Endodermal cell (in vitro differentiated cells): ENCODE measurements at places on chromosomes 5 and 9.
A peak's percentile ranks its signal among the peaks of the same experiment; 100 is the strongest.

- no peak for DNase-seq
Observed at GRCh38 chr9:95822583-95823431, 52.7 kb upstream of the ERCC6L2 start.

DNA sequence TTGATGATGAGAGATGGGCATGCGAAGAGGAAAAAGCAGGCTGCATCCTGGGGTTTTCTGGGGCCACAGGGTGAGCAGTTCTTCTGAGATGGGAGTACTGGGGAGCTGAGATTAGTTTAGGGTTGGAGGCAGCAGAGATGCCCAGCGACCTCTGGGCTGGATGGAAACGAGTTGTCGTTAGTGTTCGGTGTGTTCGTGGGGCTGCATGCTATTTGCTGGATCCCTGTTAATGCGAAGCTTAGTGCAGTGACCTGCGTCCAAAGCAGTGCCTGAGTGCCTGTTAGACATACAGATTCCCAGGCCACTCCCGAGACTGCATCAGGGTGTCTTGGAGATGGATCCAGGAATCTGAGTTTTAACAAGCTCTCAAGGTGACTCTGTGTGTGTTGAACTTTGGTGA, 201.3 kb downstream of the CACNA1B start:
- DNase-seq = no peak

- DNase-seq = no peak
Observed at GRCh38 chr5:87300744-87301143, 33.1 kb downstream of the RASA1 start.

DNA sequence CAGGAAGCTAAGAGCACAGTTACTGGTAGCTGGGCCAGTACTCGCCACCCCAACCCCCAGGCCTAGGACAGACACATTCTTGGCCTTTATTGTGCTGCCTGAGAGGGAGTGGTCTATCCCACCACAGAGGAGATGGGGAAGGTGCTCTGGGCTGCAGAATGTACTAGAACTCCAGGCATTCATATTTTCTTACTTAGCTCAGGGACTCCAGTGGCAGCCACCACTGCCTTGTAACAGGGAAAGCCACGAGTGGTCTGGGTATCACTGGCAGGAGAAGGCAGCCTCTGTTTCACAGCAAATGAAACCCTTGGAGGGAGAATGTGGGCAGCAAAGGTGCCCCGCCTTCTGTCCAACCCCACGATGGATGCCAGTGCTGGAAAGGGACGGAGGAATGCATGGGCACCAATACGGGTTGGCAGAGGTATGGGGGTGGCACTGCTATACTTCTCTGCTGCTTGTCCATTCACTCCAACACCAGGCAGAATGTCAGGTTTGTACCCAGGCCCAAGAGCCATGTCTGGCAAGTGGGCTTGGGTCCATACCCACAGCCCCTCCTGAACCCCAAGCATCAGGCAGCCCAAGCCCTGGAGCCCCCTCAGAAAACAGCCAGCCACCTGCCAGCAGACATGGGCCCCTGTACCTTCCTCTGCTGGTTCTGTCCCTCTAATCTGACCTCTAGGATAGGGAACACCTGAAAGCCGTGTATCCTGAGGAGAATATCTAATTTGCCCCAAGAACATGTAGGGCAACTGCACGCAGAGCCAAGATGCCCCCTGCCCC, 4.6 kb downstream of the SEPTIN8 start:
- no peak for DNase-seq

GRCh38 chr5:147779694-147780093, 2.8 kb downstream of the JAKMIP2 start:
- no peak for DNase-seq

GRCh38 chr5:135272311-135272805, 126.7 kb downstream of the MACROH2A1 start:
- no peak for DNase-seq

- DNase-seq = no peak
Observed at GRCh38 chr5:62732677-62733121, 154.1 kb downstream of the LRRC70 start.

DNA sequence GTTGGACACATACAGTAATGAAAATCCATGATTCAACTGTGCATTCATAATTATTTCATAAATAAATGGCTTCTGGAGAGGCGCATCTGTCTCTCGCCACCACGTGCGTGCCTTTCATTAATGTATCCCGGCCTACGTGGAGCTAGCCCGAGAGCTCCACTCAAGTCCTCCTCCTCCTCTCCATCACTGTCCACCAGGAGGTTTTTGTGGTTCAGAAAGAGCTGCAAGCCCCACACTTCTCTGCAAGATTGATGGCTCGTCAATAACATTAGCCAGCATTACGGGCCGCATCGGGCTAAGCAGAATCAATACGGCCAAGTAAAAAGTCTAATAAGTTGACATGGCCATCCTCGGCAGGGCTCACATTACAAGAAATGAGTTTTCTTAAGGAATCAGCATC, 499.8 kb downstream of the BNC2 start:
- DNase-seq = no peak

DNA sequence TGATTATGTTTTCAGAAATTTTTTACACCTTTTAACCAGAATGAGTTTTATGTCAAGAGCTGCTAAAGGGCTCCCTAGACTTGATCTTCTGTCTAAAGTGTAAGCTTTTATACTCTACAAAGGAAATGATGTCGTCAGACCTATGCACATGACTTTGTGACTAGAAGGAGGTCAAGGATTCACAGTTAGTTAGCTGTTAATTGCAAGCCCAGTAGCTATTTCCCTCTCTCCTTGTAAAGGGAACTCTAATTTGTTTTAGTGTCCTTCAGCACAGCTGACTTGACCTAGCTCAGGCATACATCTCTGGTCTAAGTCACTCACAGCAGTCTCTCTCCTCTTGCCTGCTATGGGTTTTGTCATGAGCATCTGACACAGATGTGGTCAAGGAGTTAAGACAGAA, 173.5 kb upstream of the NREP start:
- DNase-seq = no peak

- no peak for DNase-seq
Observed at GRCh38 chr9:68708513-68708912, 3.5 kb downstream of the PIP5K1B start.

- no peak for DNase-seq
Observed at GRCh38 chr5:76524868-76525267, 98.3 kb downstream of the F2RL2 start.

GRCh38 chr9:137688725-137689124, 69.9 kb downstream of the EHMT1 start:
- DNase-seq = no peak

DNA sequence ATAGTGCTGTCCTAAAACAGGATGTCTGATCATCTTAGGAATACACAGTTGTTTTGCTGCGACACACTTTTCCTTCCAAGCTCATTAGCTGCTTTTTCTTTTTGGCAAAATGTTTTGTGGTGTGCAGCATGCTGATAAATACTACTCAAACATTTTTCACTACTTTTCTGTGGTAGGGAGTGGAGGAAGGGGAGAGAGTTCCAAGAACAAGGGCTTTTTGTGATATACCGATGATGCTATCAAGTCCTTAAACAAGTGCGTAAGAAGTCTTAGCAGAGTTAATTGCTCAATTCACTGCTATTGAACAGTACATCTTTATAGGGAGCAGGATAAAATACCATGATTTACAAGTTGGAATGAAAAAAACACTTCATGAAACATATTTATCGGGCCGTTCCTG, 23.6 kb upstream of the TEK start:
- DNase-seq = no peak

- DNase-seq = no peak
Observed at GRCh38 chr9:99457406-99457805, 235.3 kb downstream of the SEC61B start.

- no peak for DNase-seq
Observed at GRCh38 chr9:137977571-137978261, 100.1 kb downstream of the CACNA1B start.

GRCh38 chr9:18236336-18236735, 237.6 kb upstream of the ADAMTSL1 start:
- no peak for DNase-seq

- DNase-seq = no peak
Observed at GRCh38 chr5:106092455-106092854, 1578.3 kb downstream of the EFNA5 start.

DNA sequence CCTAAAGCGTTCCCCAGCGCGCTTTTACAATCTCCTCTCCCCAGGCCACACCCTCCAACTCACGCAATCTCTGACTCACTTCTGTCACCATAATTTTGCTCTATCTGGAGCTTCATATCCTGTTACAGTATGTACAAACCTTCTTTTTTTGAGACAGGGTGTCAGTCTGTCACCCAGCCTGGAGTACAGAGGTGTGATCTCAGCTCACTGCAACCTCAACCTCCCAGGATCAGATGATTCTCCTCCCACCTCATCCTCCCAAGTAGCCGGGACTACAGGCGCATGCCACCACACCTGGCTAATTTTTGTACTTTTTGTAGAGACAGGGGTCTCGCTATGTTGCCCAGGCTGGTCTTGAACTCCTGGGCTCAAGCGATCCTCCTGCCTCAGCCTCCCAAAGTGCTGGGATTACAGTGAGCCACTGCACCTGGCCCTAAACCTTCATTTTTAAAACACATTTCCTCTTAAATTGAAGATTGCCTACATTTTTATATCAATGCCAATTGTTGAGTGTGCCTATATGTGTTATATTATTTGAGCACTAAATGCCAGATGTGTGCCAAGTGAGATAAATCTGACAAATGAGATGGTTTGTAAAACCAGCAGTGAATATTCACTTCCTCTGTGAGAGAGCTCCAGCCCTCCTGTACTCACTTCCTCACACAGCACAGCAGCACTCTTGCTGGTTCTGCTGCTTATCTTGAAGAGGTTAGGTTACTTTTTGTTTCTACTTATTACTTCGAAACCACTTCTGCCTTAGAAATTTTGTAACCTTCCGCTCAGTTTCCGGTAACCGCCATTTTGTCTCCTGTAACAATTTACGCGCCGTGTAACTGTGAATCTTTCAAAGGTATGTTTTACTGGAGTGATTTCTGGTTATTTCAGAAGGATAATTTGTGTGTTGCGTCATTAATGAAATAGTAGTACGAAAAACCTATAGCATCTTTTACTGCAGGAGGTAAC, 57.9 kb downstream of the DOCK8 start:
- no peak for DNase-seq

- no peak for DNase-seq
Observed at GRCh38 chr9:37986771-37987258, 82.2 kb downstream of the SHB start.

GRCh38 chr9:35951736-35952135, 6.2 kb downstream of the OR2S2 start:
- DNase-seq = no peak

GRCh38 chr9:7977586-7977985, 178.0 kb upstream of the DMAC1 start:
- no peak for DNase-seq

DNA sequence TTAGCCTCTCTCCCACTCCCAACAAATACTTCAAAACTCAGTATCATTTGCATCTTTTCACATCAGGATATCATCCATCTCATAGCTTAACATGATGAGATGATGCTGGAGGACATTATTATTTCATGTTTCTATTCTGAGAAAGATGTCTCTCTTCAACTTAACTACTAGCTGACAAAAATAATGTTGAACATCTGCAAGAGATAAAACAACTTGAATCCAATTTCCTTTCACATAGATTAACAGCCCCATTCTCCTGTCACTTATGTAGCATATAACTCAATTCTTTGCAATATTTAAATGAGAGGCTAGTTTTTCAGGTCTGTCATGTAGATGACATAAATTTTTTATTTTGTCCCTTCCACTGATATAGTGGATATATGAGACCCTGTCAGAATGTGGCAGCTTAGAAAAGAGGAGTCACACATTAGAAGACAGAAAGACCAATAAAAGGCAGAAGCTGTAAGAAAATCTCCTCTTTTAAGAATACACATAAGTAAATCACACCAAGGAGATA, 239.2 kb upstream of the KIF2A start:
- no peak for DNase-seq

GRCh38 chr5:124546643-124547042, 199.8 kb downstream of the ZNF608 start:
- peak; percentile 79 for DNase-seq

- peak; percentile 78 for DNase-seq
Observed at GRCh38 chr5:142587354-142587965, 98.4 kb downstream of the FGF1 start.

GRCh38 chr9:129996161-129996830, 46.7 kb downstream of the FNBP1 start:
- DNase-seq = no peak

- DNase-seq = no peak
Observed at GRCh38 chr9:135225619-135226228, 138.3 kb downstream of the OLFM1 start.

GRCh38 chr9:72025906-72026305, 34.5 kb downstream of the C9orf57 start:
- no peak for DNase-seq

- DNase-seq = no peak
Observed at GRCh38 chr5:91864962-91865361, 481.8 kb upstream of the ARRDC3 start.

DNA sequence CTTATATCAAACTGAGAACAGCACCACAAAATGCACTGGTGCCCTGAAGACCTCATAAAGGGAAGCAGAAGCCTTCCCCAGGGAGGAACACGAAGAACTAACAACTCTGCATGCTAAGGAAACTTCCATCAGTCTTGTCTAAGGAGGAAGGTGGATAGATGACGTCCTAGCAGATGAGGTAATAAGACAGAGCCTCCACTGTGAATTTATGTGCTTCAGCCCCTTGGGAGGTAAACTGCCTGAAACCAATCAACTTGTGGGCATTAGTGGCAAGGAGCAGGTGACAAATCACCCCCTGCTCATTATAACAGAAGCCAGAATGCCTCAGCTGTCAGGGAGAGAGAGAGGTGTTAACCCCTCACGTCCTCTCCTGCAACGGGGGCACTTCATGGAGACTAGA, 48.9 kb upstream of the SPIN1 start:
- no peak for DNase-seq

DNA sequence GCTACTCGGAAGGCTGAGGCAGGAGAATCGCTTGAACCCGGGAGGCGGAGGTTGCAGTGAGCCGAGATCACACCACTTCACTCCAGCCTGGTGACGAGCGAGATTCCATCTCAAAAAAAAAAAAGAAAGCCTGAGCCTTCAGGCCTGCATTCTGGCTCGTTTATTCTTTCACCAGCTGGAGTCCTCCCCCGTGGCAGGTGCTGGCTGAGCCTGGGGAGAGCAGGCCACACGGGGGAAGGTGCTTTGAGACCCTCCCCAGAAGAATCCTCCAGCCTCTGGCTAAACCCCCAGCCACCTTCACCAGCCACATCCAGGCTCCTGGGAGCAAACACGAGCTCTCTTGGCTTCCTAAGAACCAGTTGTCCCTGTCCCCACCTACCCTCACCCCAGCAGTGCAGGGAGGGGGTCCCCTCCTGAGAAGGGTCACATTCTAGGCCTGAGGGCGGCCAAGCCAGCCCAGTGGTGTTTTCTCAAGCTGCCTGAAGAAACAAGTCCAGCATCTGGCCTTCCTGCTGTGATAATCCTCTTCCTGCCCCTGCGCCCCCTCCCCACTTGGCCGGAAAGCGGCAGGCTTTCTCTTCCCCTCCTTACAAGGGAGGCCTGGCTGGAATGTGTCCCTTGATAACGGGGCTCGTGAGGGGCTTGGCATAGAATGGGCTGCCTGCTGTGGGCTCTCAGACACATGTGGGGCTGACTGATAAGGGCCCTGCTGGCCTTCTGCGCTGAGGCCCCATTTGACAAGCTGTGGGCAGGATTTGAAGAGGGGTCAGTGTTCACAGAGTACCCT, 41.5 kb downstream of the PLPP7 start:
- DNase-seq = peak; percentile 98
